ENCODE measurements at places on chromosomes 4 and X. TPM values are rescaled to one million over a fixed set of nuclear protein-coding genes. Genes with fewer than 3 reads are reported as not detected.

The ADAMTS3 gene
- 2.1 TPM for total RNA-seq

The MAGEB17 gene
- 0.08 TPM for total RNA-seq

The SHROOM4 gene
- 0.72 TPM for total RNA-seq

The BMX gene
- under 0.01 TPM for total RNA-seq

The PPP2R2C gene
- 0.26 TPM for total RNA-seq

The GRPEL1 gene
- 29.3 TPM for total RNA-seq

The BDH2 gene
- total RNA-seq = 31.8 TPM

The NUP62CL gene
- total RNA-seq = not detected

The MAGEA2 gene
- total RNA-seq = not detected
